ENCODE measurements at places on chromosomes 3 and 15.
A peak's percentile ranks its signal among the peaks of the same experiment; 100 is the strongest.

GRCh38 chr3:169295126-169295525 lies 368.4 kb downstream of the MECOM start:
- peak; percentile 54 for DNase-seq

DNA sequence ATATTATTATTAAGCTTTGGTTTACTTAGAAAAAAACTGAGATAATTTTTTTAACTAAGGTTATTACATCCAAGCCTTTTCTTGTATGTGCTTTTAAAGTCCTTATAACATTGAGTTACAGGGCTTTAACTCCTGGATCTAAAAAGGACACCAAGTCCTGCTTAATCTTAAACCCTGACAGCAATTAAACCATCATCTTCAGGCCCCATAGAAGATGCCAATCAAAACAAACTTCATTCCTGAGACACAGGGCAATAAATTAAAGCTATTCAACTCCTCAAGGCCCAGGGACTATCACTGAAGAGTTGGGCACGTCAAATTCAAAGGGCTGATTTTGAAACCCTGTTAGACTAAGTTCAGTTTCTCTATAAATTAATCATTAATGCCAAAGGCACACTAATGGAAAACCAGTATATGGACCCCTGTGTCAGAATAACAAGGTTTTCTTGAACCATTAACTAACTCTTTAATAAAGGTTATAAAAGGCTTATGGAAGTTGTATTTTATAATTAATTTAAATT lies 1152.6 kb downstream of the NSUN3 start:
- no peak for DNase-seq

DNA sequence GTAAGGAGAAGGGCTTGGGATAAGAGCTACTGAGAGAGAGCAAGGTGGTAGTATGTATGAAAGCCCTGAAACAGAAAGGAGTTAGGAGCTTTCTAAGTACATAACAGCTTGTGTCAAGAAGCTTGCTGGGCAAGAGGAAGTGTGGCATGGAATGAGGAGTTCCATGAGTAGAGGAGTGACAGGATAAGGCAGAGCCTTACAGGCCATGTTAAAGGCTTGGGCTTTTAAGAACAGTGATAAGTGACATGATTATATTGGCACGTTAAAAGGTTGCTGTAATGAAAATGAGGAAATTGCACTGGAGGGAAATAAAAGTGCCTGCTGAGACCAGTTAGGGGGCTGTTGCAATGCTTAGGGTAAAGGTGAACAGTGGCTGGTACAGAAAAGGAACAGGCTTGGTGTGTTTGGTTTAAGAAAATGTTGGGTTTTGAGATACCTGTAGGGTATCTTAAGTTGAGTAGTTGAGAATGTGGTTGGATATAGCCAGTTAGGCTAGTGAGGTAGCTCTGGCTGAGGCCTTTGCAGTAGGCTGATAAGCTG lies 49.0 kb downstream of the MEF2A start:
- no peak for DNase-seq

GRCh38 chr3:53496984-53497383 lies 2.6 kb downstream of the CACNA1D start:
- DNase-seq = no peak

DNA sequence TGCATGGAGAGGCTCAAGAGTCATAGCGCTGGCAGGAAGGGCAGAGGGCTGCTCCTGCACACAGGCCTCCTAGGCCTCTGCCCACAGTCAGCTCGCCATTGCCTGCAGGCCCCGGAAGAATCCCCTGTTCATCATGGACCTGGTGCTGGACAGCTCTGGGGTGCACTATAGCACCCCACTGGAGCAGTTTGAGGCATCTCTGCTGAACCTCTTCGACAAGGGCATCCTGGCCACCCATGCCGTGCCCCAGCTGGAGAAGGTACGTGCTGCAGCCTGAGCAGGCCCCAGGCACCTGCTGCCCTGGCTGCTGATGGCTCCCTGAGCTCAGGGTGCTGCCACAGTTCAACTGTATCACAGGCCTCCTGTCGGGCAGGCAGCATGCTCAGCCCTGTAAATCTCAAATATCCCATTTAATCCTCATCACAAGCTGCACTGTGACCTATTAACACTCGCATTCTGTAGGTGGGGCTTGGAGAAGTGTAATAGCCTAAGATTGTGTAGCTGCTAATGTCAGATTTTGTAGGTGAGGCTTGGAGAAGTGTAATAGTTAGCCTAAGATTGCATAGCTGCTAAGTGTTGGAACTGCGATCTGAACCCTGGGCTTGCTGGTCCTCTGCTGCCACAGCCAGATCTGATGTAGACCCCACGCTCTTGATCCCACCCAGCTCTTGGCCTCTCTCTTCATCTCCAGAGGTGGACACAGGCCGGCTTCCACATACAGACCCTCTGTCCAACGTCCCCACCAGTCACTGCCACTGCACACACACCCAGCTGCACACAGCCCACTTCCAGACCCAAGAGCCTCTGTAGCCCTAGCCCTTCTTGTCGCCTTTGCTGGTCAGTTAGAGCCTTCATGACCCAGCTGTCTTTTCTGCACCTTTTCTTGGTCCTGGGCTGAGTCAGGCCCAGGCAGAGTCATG lies 31.9 kb downstream of the DNAH1 start:
- DNase-seq = no peak

- DNase-seq = no peak
Measured at GRCh38 chr15:82963471-82964341, 11.2 kb upstream of the HOMER2 start.

- no peak for DNase-seq
Measured at GRCh38 chr3:64188810-64189560, 36.3 kb downstream of the PRICKLE2 start.

DNA sequence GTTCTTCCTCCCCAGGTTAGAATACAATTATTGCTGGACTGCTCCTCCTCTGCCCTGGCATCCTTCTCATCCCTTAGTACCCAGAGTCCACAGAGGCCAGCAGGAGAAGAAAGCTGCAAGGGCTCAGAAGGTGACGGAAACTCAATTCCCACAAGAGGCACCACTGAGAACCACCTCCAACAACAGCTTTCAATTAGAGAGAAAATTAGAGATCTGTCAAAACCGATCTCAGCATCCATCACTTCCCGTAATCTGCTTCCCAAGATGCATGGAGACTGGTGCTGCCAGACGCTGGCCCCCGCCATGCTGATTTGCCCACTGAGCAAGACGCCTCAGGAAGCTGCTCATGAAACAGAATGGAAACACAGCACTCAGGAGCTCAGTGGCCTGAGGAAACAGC lies 135.0 kb upstream of the PRICKLE2 start:
- no peak for DNase-seq

DNA sequence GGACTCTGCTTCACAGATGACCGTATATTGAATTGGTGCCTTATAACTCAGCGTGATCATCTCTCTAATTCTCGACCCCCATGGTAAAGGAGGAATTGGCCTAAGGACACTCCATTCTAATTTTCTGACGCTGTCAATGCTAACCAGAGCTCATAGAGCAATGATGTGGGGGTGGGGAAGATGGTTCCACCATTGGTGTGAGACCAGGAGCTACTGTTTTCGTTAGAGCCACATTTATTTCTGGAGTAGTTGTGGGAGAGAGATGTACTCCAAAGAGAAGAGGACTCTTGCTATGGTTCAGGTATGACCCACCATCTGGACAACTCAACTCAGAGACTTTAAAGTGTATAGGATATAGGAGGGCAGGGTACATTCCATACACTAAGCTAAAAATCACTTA lies 16.3 kb downstream of the ZBTB38 start:
- DNase-seq = no peak

GRCh38 chr15:25797936-25798901 lies 64.9 kb downstream of the ATP10A start:
- DNase-seq = no peak

- DNase-seq = no peak
Measured at GRCh38 chr3:30626443-30627180, 20.2 kb downstream of the TGFBR2 start.

- no peak for DNase-seq
Measured at GRCh38 chr3:189272500-189273119, 100.8 kb downstream of the TPRG1 start.

- peak; percentile 83 for DNase-seq
Measured at GRCh38 chr3:5021116-5022092, 42.2 kb downstream of the BHLHE40 start.

GRCh38 chr3:46925585-46925934 lies 48.0 kb downstream of the PTH1R start:
- no peak for DNase-seq

Data from dermis microvascular lymphatic vessel endothelial cell (primary cell).